ENCODE measurements at places on chromosomes 12 and 14. TPM values are rescaled to one million over a fixed set of nuclear protein-coding genes. Genes with fewer than 3 reads are reported as not detected.

Gene DACT1
- total RNA-seq = 29.7 TPM

Gene MMP19
- total RNA-seq = 0.48 TPM

GRCh38 chr12:132336451-132337413 is 7.3 kb upstream of the GALNT9 start:
- DNase-seq = no peak

DNA sequence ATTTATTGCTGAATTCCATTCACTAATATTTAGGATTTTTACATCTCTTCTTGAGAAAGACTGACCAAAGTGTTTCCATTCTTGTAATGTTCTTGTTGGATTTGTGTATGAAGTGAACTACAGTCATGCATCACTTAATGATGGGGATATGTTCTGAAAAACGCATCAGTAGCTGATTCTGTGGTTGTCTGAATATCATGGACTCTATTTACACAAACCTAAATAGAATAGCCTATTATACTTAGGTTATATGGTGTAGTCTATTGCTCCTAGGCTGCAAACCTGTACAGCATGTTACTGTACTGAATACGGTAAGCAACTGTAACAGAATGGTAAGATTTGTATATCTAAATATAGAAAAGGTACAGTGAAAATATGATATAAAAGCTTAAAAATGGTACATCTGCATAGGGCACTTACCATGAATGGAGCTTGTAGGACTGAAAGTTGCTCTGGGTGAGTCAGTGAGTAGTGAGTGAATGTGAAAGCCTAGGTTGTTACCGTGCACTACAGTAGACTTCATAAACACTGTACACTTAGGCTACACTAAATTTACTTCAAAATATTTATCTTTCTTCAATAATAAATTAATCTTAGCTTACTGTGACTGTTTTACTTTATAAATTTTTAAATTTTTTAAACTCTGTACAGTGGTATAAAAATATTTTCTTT is 27.6 kb upstream of the P2RX4 start:
- DNase-seq = no peak

Gene PLEKHD1
- total RNA-seq = 0.48 TPM

DNA sequence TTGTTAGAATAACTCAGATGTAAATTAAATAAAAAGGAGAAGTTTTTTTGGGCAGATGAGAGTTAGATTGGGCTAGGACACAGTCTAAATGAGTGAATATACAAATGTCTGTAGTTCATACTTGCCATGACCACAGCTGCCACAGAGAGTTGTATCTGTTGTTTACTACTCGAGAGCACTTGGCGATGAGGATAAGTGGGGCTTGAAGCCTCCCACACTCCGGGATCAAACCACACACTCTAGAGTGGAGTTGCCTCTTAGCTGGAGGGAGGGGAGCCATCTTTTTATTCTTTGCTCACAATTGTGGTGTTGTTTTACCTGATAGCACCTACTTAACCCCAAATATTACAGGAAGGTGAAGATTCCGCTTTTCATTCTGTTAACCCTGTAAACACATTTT is 27.5 kb downstream of the BEST3 start:
- no peak for DNase-seq

GRCh38 chr12:45586486-45586885 is 143.0 kb upstream of the ARID2 start:
- no peak for DNase-seq

Gene SCN8A
- total RNA-seq = 2.6 TPM

Gene SPTLC2
- 40.9 TPM for total RNA-seq

Gene SLC25A47
- not detected for total RNA-seq

- no peak for DNase-seq
Measured at GRCh38 chr14:69096246-69096645, 56.7 kb downstream of the DCAF5 start.

GRCh38 chr12:96669786-96670185 is 180.4 kb downstream of the CFAP54 start:
- DNase-seq = no peak

DNA sequence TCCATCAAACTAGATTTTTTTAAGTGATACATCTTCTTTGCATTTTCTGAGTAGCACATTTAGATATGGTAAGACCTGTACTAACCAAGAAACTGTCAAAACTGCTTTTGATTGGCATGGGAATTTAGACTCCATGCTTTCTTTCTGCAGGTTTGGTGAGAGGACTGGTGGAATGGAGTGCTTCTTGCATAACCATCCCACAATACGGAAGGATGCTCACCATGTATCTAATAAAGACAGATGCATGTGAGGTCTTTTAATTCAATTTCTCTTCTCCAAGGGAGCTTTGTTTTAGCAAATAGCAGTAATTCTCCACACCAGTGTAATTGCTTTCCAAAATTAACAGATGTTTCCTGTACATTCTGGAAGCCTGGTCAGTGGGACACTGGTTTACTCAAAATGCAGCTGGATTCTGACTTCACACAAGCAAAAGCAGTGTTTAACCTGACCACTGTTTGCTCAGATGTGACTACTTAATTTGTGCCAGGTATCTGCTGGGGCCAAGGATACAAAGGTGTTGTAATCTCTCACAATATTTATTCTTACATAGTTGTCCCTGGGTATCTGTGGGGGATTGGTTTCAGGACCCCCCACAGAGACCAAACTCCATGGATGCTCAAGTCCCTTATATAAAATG is 26.1 kb downstream of the FGD6 start:
- DNase-seq = no peak

DNA sequence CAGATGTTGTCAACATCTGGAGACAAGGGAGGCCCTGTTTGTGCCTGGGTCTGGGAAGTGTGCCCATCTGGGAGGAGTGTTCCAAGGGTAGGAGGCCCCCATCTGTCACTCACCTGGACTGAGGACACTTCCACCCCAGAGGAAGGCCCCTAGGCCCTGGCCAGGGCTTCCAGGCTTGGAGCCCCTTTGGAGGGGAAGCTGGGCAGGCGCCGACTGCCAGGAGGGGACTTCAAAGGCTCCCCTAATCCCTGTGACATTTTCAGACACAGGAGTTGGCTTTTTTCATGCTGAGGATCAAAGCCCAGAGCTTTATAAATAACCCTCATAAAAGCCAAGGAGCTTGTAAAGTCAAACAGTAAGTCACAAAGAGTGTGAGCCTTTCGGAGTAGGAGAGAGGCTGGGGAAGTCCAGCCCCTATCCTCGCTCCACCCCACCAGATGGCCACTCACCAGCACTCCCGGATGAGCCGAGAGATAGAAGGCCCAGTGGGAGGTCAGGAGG is 17.6 kb upstream of the FAM222A start:
- DNase-seq = no peak

DNA sequence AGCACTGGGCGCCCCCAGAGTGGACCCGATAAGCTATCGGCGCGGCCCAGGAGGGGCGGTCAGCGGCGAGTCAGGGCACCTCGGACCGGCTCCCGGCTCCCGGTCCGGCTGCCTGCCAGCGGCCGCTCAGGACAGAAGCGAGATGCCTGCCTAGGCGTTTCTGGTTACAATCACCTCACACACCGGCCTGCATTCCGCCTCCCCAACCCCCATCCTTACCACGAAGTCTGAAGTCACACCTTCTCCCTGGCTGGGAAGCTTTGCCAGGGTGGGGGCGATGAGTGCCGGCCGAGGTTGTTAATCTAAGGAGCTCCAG is 42.6 kb upstream of the TBX5 start:
- no peak for DNase-seq

DNA sequence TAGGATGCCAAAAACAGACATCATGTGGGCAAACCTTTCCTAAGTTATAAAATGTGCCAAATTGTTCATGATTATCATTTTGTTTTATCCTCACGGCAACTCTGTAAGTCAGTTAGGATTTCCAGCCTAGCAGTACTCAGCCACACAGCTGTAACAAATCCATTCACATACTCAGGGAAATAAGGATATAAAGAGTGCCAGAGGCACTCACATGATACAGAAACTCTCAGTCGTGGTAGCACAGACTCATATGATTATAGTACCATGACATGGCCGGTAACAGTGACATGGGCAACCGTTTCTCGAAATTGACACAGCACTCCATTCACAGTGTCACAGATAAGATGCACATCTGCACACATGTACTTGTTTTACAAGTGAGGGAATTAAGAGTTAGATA is 344.2 kb downstream of the LRIG3 start:
- DNase-seq = no peak

GRCh38 chr12:8590842-8591545 is 21.7 kb downstream of the AICDA start:
- no peak for DNase-seq

All from type B pancreatic cell (in vitro differentiated cells).